ENCODE measurements at places on chromosomes 2 and 18.
A peak's percentile ranks its signal among the peaks of the same experiment; 100 is the strongest.

DNA sequence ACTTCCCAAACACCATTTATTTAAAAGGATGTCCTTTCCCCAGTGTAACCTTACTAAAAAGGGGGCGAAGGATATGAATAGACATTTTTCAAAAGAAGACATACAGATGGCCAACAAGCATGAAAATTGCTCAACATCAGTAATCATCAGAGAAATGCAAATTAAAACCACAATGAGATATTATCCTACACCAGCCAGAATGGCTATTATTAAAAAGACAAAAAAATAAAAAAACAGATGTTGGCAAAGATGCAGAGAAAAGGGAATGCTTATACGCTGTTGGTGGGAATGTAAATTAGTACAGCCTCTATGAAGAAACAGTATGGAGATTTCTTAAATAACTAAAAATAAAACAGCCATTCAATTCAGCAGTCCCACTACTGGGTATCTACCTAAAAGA lies 142.3 kb upstream of the NT5C1B start:
- no peak for DNase-seq

DNA sequence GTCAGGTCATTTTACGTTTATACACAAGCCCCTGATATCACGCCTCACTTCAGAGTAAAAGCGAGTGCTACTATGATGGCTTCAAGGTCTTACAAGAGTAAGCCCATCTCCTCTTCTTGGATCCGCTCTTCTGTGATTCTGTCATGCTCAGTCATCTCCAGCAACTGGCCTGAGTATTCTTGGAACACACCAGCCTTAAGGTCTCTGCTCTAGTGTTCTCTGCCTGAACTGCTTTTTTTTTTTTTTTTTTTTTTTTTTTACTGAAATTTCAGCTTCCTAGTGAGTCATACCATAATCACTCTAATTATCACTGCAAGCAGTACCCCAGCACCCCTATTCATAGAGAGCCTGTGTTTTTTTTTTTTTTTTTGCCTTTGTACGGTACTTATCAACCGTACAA lies 1228.9 kb downstream of the CNTNAP5 start:
- DNase-seq: no peak

DNA sequence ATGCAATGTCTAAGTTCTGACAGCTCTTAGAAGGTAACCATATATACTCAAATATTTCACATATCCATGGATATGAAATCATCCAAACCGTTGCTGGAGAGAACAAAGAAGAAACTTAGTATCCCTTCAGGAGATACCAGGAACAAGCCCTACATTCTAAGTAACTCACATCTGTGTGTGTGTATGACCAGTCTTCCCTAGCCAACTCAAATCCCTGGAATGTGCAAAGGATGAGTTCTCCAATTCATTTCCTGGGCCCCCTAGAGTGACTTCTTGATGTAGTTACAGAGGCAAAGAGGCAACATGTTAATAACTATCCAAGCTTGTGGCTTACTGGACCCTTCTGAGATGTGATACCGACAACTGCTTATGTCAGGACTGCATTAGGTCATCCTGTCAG lies 20.1 kb downstream of the TPGS2 start:
- DNase-seq: no peak

DNA sequence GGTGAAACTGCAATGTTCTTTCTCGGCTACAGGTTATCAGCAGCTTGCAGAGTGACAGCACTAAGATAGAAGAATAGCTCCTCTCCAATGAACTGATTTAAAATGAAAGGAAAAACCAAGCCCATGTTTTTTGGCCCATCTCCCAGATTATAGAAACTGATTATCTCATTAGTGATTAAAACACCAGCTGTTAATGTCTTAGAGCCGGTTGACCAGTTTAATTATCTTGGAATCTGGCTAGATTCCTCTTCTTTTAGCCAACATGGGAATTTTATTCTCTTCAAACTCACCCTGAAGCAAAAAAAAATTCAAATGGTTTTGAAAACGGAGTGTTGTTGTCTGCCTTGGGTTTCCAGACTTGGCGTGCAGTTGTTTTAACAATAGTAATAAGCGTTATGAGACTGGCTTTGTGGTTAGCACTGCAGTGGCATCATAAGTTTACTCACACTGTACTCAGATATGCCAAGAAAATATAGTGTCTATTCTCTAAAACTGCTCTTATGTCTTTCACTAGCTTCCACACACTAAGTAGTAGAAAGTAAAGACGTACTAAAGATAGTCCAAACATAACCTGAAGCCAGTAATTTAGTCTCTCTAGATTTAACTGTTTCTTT lies 665.3 kb downstream of the STK39 start:
- no peak for DNase-seq

GRCh38 chr2:156837635-156838370 lies 401.6 kb downstream of the GPD2 start:
- DNase-seq: no peak

DNA sequence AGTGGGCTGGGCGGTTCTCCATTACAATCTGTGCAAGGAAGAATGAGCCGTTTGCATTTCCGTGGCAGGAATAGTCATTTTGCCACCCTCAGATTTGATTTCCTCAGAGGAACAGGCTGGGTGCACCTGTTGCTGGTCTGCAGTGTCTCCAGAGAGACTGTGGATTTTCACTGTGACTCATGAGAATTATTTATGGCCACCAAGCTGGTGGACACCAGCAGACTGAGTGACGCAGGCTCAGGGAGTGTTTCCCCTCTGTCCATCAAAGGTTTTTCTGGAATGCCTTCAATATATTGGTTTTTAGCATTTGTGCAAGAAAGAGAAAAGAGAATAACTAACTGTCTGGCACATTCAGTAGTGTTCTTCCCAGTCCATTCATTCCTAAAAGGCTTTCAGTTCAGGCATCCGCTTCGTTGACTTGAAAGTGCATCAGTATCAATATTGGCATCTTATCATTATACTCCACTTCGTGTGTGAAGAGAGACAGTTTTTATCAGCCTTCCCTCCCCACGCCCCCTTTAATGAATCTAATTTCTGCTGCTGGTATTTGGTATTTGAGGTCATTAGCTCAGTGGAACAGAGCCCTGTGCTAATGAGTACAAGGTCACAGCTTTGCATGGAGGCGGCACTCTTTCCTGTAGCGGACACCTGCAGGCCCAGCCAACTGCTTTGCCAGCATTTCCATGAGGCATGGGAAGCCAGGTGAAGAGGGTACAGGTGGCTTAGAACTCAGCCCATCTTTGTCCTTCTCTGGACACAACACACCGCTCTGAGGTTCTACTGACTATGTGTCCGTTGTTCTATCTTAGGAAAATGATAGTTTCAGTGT lies 39.9 kb downstream of the PRKCE start:
- no peak for DNase-seq

- no peak for DNase-seq
Measured at GRCh38 chr2:2170861-2171260, 160.2 kb downstream of the MYT1L start.

- no peak for DNase-seq
Measured at GRCh38 chr2:65483763-65484162, 51.4 kb upstream of the SPRED2 start.

DNA sequence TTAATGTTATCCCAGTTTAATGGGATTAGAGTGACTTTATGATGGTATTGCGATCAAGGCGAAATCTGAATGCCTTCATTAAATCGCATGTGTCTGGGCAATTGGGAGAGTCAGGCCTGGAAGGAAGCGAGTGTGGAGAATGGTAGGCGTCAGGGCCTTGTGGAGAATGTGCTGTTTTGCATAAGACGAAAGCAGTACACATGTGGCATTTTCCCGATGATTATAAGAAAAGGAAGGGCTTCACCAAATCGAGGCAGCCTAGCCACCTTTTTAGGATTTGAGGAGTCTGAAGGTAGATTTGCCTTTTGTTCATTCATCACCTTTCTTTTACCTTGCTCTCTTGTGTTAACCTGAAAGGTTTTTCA lies 1.0 kb downstream of the ZNF532 start:
- no peak for DNase-seq

DNA sequence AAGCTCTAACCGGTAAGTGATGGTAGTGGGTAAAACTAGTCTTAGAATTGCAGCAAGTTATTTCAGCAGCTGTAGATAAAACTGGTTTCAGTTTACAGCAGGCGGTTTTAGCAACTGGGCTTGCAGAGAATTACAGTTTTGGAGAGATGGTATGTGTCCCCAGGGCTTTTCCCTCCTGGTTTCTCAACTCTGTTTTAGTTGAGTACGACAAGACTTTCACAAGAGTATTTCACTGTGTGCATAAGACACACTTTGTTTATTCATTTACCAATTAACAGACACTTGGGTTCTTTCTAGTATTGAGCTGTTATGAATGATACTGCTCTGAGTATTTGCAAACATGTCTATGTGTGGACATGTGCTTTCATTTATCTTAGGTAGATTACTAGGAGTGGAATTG lies 65.6 kb upstream of the RFX8 start:
- DNase-seq: no peak

DNA sequence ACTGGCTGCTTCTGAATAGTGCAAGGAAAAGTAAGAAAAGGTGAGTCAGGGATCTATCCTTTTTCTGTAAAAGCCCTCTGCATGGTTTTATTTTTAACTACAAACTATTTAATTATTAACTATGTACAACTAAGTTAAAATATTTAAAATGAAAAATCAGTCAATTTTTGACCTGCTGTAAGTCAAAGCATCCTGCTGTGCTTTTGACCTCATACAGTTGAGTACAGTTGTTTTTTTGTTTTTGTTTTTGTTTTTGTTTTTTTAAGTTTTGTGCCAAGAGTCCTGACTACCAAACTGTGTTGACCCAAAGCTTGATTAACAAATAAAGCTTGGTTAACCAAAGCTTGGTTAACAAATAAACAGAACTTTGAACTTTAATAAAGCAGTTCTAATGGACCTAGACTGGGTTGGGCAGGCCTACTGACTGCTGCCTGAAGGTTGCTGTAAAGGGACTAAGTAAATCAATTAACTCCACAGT lies at the start of gene ACMSD:
TSS of gene ACMSD (plus strand) at position 474 of the 478 bp plus-strand sequence. CDS start 67 bp downstream, outside the sequence.
- no peak for DNase-seq

DNA sequence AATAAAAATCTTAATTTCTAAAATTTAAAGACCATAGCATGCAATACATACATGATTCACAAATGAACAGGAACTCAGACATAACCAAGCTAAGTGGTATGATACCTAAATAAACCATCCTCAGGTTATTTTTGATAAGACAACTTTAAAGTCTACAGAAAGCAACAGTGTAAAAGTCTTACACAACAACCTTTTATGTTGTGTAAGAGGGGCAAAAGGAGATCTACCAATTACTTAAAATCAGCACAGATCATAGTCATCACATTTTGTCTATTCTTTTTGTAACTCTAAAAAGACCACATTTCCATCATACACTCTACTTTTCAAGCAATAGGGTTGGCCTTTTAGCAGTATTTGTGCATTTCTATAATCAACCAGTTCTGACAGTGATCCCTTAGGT lies 16.3 kb downstream of the SP3 start:
- no peak for DNase-seq

GRCh38 chr2:241811952-241812729 lies 3.1 kb downstream of the NEU4 start:
- DNase-seq: no peak

DNA sequence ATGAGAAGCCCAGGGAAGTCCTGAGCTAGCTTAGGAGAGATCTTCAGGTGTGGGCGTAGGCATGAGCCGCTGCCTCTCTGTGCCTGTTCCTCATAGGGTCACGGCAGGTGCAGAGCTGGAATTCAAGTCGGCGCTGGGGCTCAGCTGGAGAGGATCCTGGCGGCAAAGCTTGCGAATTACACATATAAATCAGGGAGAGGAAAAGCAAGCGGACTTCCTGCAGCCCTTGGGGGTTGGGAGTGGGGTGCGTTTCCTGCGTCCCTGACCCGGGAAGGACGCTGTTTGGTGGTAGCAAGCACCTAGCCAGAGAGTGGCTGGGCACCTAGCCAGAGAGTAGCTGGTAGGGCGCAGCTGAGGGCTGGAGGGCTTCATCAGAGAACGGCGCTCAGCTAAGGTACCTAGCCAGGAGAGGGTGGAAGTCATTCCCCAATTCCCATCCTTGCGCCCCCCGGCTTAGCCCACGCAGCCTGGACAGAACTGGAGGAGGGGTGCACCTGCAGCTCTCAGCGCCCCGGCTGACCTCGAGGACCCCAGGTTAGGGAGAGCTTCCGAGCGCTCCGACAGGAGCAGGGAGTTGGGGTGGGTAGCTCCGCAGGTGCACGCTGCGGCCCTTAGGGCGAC lies 459 bp upstream of the EFR3B start:
- peak; percentile 29 for DNase-seq

DNA sequence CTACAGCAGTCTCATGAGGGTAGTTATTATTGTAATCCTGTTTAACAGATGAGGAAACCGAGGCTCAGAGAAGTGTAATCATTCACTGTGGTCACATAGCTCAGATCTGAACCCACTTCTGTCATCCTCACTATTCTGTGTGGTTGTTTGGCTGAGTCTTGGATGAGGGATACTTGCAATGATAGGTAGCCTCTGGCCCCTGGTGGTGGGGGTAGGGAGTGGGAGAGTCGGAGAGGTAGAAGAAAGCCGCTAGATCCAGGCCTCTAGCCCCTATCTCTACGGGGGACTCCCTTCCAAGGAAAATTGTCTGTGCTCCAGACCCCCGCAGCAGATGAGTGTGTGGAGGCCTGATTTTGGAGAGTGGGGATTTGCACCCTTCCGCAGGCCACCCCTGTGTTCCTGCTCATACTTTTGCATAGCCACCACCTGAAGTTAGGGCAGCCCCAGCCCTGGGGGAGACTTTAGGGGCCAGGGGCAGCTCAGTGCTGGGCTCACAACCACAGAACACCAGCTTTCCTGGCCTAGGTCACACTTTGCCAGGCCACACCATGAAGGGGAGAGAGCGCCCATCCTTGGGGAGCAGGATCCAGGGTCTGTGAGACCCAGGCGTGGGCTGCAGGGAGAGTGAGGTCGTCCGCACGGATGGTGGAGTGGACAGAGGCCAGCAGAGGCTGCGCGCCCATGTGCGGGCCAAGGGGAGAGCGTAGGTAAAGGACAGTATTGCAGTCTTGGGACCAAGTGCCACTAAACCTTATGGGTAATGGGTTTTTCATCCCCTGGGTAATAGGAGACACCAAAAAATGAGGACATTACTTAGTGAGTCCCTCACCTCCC lies 148.2 kb downstream of the GLI2 start:
- no peak for DNase-seq

DNA sequence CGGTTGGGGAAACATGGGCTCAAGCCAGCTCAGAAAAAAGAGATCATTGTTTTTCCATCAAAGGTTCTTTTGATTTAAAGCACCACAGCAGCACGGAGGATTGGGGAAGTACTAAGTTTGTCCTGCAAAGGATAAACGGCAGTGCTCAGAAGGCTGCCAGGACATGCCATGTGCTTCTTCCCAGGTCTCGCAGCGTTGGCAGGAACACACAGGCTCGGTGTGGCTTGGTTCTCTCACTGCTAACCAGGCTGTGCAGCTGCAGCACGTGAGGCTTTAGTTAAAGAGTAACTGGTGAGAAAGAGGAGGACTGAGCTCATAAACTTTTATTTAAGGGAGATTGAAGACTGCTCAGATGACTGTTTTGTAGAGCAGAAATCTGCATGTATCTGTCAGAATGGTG lies 264.3 kb downstream of the TSN start:
- no peak for DNase-seq

DNA sequence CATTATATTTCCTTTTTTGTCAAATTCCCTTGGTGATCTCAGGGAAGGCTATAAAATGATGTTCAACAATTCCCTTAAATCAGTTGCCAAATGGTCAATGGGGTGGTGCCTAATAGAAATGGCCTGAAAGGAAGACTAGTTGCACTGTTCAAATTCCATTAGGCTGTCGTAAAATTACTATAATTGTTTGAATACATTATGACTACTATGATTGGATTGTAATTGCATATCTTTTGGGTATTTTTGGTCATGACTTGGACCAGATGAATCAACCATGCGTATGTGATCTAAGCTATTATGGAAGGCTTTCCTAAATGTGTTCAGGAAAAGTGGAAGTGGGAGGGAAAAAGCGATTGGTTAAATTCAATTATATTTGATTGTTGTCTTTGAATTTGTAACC lies 41.3 kb upstream of the KCNE4 start:
- no peak for DNase-seq

- no peak for DNase-seq
Measured at GRCh38 chr18:5628512-5629255, 84.9 kb upstream of the EPB41L3 start.
